ENCODE measurements at places on chromosomes 4 and X.

- no peak for DNase-seq
These were observed 55.0 kb downstream of the PAPSS1 start for GRCh38 chr4:107665001-107665400.

DNA sequence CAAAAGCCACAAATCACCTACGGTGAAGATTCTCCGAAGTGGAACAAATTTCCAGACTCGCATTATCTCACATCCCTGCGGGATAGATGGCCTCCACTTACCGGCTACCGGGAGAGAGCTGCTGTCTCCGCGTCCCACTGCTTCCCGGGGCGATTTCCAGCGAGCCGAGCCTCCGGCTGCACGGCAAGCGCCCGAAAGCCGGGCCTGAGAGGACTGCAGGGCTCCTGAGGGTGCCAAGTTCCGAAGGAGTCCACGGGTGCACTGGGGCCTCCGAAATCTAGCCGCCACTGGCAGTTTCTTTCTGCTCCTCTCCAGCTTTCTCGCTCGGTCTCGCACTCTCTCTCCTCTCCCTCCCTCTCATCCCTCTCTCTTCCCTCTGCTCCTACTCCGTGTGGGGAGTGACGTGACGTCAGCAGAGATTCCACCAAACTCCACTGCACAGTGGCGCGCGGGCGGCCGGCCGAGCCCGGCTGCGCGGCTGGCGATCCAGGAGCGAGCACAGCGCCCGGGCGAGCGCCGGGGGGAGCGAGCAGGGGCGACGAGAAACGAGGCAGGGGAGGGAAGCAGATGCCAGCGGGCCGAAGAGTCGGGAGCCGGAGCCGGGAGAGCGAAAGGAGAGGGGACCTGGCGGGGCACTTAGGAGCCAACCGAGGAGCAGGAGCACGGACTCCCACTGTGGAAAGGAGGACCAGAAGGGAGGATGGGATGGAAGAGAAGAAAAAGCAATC is 14.0 kb upstream of the PITX2 start:
- no peak for DNase-seq

DNA sequence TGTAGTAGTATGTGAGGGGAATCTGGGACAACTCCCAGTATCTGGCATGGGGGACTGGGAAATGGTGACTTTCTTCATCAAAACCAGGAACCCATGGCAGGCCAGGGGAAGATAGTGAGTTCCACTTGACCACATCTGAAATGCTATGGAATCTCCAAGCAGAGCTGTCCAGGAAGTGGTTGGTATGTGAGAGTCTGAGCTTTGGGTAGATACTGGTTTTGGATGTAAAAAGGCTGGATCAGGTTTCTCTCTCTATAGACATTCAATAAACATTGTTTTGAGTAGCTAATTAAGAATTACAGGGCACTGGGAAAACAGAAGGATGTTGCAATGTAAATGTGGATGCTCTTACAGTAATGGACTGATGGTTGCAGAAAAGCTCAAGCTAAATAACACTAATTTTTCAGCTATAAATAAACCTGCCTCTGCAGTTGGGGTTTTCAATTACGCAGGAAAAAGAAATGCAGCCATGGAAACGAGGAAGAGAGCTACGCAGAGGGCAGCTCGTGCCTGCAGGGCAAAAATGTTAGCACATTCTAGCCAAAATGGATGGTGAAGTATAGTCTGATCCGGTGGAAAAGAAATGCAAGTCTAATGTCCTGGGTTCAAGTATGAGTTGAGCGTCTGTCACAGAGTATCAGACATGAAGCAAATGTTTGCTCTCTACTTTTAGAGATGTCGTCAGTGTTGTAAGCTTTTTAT is 13.4 kb upstream of the CHRNA9 start:
- DNase-seq, result no peak

DNA sequence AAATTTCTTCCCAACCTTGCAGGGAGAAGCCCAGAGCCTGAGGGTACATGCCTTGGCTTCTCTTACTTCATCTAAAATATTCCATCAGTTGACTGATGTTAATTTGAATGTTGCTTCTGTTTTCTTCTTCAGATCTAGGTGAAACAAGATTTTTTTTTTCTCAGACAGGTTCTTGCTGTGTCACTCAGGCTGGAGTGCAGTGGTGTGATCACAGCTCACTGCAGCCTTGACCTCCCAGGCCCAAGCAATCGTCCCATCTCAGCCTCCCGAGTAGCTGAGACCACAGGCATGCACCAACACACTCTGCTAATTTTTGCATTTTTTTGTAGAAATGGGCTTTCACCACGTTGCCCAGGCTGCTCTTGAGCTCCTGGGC is 62.1 kb upstream of the KLF3 start:
- DNase-seq, result no peak

DNA sequence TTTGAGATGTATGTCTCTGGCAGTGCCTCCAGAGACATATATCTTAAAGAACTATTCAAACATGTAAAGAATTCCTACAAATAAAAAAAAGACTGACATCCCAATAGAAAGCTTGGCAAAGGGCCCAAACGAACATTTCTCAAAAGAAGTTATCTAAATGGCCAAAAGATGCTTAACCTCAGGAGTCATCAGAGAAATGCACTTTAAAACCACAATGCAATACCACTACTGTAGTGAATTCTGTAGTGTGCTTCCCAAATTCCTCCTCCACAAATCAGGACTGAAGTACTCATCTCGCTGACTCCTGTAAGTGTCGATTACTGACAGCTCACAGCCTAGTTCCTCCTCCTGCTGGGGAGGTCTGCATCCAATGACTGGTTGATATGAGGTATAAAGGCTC is 129.0 kb upstream of the MAMLD1 start:
- no peak for DNase-seq

DNA sequence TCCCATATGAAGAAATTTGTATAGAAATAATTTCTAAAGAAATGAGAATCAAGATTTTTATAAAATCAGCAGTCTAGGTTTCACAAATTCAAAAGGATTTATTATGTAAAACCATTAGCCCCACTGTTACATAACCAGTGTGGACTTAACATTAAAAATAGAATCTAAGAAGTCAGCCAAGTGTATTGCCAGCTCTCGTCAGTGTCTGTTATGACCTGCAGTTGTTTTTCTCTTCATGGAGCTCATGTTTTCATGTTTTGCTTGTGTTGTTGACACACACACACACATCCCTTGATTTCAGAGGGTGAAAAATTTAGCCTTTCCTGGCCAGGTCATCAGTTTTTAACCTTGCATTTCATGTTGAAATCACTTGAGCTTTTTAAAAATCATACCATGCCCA is 39.5 kb downstream of the USP38 start:
- DNase-seq, result no peak

DNA sequence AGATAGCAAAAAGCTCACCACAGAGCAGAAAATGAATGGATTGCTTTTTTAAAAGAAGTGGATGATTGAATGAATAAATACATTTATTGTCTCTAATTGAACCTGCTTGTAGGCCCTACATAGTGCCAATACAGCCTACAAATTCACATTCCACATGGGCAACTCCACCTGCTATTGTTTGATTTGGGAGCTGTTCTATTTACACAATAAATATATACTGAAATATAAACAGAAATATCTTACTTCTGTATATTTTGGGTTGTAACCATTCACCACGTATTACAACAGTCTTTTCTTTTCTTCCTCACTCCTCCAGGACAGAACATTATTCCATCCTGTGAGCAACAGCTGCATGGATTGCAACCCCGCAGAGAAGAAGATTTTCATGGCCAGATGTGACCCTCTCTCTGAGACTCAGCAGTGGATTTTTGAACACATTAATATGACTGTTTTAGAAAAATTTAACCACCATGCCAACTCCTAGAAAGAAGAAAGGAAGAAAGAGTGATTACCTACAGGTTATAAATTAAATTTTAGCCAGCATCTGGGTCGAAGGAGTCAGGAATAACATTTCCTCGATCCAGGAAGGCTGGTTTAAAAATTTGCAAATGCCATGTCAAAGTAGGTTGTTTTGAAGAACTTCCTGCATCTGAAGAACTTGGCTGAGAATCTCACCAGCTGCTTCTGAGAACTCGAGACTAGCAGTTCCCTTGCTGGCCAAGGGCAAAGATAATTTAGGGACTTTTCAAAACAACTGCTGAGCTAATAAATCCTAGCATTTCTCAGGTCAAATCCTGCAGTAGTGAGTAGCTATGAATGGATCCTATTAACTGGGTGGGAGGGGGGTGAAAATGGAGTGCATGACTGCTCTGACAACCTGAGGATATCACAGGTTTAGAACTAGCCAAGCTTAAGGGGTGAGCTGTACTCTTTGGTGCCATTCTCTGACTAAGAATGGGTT is 128.7 kb upstream of the GALNT7 start:
- no peak for DNase-seq

DNA sequence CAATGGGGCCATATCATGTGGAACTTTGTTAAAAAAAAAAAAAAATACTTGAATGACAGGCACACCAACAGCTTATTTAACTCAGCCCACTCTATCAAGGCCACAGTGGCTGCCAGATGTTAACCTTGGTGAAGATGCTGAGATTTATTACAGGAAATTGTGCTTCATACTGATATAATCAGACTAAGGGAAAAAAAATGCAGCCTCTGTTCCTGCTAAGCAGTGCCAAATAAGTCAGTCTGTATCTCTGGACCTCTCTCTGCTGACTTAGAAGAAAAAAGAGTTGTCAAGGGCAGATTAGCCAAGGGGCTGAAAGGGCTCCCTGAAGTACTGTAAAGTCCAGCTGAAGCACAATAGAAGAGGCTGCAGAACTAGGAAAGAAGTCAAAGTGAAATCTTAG is 677.7 kb upstream of the HTR2C start:
- no peak for DNase-seq

- no peak for DNase-seq
These were observed 89.8 kb upstream of the ARMCX2 start for GRCh38 chrX:101749436-101749835.

DNA sequence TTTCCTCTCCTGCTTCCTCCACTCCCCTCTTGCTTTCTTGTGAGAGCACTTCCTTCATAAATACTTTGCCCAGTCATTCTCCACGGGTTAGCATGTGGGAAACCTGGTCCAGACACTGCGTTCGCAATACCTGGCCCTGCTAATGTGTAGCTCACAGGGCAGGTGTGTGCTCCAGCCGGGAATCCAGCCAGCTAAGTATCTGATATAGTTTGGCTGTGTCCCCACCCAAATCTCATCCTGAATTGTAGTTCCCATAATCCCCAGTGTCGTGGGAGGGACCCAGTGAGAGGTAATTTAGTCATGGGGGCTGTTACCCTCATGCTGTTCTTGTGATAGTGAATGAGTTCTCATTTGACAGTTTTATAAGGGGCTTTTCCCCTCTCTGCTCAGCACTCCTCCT is 32.2 kb upstream of the STX18 start:
- no peak for DNase-seq

DNA sequence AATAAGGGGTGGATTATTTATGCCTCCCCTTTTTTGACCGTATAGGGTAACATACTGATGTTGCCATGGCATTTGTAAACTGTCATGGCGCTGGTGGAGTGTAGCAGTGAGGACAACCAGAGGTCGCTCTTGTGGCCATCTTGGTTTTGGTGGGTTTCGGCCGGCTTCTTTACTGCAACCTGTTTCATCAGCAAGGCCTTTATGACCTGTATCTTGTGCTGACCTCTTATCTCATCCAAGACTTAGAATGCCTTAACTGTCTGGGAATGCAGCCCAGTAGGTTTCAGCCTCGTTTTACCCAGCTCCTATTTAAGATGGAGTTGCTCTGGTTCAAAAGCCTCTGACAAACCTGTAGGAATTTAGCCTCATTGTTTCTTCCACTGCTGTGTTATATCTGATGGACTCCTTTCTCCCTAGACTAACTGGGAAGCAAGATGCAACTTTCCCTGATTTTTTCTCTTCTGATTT is 71.4 kb downstream of the TMEM131L start:
- no peak for DNase-seq

DNA sequence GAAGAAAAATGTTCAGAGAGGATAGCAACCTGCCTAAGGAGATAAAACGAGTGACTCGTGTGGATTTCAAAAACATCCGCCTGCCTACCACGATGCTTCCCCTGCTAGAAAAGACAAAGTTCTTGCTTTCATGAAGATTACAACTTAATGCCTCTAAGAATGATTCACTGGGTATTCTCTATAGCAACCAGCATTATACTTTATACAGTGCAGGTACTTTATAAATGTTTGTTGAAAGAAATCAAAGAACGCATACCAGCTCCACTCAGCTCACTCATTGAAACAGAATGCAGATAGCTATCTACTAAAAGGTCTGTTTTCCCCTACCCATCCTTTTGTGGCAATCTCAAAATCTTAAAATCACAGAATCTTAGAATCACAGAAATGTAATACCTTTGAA is 33.7 kb downstream of the GASK1B start:
- no peak for DNase-seq
